ENCODE measurements at places on chromosomes 11 and 22.

- no peak for DNase-seq
These were observed 5.9 kb downstream of the PAK1 start for GRCh38 chr11:77467993-77468392.

DNA sequence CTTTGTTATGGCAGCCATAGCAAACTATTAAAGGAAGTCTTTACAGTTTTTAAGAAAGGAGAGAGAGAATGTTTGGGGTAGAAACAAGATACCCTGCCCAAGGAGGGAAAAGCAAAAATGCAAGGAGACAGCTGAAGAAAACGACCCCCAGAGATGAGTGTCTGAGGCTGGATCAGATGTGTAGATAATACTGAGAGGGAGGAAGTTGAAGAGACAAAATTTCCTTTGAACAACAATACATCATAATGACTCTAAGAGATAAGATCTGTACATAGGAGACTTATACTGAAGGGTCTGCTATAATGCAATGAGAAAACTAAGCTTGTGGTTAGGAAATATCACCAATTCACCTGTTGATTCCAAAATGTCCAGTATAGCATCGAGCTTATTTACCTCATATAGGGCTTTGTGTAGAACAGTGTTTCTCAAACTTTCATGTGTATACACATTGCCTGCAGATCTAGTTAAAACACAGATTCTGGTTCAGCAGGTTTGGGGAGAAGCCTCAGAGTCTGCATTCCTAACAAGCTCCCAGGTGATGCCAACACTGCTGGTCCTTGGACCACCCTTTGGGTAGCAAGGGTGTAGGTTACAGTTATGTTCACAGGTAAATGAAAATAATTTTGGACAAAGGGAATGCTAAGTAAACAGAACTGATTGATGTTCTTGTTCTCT is 5.8 kb upstream of the CEP295 start:
- no peak for DNase-seq

- DNase-seq: no peak
These were observed 26.2 kb downstream of the TRIM66 start for GRCh38 chr11:8656291-8656690.

- no peak for DNase-seq
These were observed 1303.4 kb downstream of the TBC1D22A start for GRCh38 chr22:48065892-48066291.

- DNase-seq: no peak
These were observed 208.5 kb downstream of the TENM4 start for GRCh38 chr11:79232346-79232745.

GRCh38 chr11:117717485-117718314 is 79.3 kb downstream of the DSCAML1 start:
- peak; percentile 1 for DNase-seq

GRCh38 chr11:1263010-1263409 is 40.1 kb downstream of the MUC5B start:
- no peak for DNase-seq

DNA sequence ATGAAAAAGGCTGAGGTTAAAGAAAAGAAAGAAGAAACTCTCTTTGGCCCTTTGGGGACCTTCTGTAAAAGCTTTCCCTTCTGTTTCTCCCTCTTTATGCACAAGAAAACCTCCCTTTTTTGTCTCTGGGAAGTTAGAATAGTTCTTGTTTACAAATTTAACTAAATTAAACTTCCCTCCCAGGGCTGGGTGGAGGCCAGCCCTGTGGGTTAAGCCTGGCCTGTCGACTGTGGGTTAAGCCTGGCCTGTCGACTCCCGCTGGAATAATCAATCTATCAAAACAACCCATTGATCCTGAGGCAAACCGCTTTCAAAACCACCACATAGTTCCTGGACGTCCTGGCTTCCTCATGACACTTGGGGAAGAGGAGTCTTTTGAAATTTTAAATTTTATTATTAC is 1.2 kb upstream of the DRG1 start:
- DNase-seq: no peak

DNA sequence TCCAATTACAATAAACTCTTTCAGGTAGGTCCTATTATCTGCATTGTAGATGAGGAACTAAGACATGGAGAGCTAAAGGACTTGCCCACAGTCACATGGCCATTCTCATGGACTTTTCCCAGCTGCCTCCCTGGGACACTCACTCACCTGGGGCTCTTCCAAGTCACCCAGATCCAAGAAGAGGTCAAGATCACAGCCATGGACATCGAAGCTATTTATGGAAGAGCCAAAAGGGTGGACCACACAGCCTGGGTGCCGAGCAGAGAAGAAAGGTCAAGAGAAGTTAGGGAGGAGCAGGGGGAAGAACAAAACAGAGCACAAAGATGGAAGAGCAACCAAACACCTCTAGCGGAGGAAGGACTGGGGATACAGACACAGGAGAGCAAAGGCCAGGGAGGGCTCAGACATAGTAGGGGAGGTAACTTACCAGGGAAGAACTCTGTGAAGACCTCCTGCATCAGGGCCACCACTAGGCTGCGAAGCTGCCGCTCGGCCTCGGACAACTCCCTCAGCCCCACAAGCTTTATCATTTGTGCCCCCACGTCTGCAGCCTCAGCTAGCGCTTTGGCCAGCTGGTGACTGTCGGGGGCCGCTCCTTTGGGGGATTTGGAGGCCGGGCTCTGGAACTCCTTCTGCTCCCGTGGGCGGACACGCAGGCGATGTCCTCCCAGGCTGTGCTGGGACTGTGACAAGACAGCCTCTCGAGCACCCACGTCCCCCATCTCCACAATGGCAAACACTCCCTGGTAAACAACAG is 7.4 kb upstream of the EEF1G start:
- DNase-seq: no peak

GRCh38 chr22:17483688-17484372 is 79.5 kb upstream of the SLC25A18 start:
- no peak for DNase-seq

- DNase-seq: no peak
These were observed 272.8 kb downstream of the FAM76B start for GRCh38 chr11:95516786-95517185.

- no peak for DNase-seq
These were observed 219.3 kb downstream of the BUD13 start for GRCh38 chr11:116553482-116553881.

DNA sequence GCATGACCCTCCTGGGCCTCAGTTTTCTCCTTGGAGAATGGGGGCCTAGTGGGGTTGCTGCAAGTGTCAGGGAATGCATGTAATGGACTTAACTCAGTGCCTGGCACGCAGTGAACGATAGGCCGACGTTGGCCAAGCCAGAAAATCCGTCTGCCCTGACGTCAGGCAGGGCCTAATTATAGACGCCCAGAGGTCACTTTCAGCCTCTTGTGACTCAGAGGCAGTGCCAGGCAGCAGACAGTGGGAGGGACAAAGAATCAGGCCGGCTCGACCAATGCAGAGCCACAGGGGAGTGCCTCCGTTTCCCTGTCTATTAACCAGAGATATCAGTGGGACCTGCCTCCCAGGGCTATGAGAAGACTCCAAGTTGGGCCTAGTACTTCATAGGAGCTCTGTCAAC is 115.0 kb downstream of the MN1 start:
- DNase-seq: peak; percentile 82

DNA sequence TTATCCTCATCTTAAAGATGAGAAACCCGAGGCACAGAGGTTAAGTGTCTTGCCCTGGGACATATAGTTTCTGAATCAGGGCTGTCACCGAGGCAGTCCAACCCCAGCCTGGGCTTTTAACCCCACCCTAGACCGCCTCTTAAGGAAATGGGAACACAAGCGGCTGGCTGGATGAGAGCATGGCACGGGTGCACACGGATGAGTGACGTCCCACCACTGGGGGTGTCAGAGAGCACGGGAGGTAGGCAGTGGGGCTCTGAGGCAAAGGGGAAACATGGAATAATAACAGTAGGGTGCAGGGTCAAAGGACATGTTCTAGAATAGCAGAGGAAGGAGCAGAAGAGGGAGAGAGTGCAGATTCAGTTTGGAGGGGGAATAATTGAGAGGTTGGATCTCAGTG is 22.3 kb downstream of the PPFIBP2 start:
- no peak for DNase-seq

DNA sequence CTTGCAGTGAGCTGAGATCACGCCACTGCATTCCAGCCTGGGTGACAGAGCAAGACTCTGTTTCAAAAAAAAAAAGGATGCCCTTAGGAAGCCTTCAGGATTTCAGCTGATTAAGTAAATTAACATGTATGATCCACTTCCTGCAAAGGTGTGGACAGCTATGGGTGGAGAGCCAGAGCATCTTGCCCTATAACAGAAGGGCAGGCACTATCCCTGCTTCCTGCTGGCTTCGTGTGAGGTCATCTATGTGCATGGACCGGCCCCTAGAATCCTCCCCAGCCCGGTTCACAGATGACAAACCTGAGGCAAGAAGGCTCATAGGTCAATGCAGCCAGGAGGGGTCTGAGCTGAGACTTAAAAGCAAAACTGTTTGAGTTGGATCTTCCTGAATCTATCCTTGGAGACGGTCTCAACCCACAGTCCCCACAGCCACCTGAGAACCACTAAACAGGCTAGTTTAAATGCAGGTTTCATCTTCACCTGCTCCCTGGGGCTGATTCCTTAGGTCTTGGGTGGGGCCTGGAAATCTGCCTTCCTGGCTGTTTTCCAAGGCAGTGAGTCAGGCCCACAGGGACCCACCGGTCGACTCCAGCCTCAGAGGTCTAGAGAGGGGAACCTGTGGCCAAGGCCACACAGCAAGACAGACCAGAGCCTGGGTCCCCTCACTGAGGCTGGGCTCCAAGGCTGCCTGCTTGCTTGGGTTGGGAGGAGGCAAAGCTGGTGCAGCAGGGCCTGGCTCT is 55.2 kb upstream of the MPEG1 start:
- no peak for DNase-seq

DNA sequence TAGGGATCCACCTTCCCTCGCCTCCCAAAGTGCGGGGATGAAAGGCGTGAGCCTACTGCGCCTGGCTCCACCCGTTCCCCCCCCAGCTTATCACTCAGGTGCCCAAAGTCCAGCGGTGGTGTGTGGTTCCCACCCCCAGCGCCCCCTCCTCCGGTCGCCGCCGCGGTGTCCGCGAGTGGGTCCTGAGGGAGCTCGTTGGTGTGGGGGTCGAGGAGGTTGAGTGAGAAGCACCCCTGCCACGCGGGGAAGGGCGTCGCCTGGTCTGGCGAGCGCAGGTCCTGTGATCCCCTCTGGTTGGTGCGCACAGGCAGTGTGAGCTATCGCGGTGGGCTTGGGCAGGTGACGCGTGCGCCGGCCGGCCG is 3900.6 kb upstream of the OR11H1 start:
- no peak for DNase-seq

GRCh38 chr11:78764946-78765345 is 190.3 kb upstream of the NARS2 start:
- DNase-seq: no peak

DNA sequence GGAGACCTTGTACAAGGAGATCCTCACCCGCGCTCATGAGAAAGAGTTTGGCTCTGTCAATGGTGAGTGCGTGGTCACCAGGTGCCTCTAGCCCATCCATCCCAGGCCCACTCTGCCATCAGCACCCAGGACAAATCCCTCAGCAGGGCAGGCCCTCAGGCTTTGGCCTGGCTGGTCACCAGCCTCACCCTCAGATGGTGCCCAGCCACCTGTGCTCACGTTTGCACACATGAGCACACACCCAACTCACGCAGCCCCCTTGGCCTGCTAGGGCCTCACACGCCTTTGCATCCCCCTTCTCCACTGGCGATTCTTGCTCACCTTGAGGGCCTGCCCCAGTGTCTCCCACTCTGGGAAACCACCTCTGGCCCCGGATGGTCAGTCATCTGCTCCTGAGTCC is 4.1 kb upstream of the RAB1B start:
- DNase-seq: no peak

DNA sequence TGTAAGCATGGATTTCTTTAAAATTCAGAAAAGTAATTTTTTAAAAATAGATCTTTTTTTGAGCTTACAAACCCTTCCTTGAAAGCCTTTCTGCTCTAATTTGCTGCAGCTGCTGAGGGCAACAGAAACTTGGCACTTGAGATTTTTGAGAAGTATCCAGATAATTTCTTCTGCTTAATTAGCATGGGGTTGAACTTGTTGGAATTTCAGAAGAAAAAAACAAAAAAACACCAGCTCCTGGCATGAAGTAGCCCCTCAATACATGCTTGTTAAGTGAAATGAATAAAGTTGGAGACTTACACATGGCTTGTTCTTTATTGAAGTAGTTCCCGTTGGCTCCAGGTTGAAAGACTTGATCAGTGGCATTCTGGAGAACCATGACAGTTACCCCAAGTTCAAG is 331.4 kb upstream of the RAG2 start:
- no peak for DNase-seq

GRCh38 chr11:85803920-85804319 is 7.0 kb downstream of the SYTL2 start:
- DNase-seq: no peak

GRCh38 chr22:33743756-33744155 is 176.5 kb downstream of the LARGE1 start:
- no peak for DNase-seq
